Effector memory CD4-positive, alpha-beta T cell (primary cell): ENCODE measurements at places on chromosomes 16 and 17.
A peak's percentile ranks its signal among the peaks of the same experiment; 100 is the strongest.

DNA sequence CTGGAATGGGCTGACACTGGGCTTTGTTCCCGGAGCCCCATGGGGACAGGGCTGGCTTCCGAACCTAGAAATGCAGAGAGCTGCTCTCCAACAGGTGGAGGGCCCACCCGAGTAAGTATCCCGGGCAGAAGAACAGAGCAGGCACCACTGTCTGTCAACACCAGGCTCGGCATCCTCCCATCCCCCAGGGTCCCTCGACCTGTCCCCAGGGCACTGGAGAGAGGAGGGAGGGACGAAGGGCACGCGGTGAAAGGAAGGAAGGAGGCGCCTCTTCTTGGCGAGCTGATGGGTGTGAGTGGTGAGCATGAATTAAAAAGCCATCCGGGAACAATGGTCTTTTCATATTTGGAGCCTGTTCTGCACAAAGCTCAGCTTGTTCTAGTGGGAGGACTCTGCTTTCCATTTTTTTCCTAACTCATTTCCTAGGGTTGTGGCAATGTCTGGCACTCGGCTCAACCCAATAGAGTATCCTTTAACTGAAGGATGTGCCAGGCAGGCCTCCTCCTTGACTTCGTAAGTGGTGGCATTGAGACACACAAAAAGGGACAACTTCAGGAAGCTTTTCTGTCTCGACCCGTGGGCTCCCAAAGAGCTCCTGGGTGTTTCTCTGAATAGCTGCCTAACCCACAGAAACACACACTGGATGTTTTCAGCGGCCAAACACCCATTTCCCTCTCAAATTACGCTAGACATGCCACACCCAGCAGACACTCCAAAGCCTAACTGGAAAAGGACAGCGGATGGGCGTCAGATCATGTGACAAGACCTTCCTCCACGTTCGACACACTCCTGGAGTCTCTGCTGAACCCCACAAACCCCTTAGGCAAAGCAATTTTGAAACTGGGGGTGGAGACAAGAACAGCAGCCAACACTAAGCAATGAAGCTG lies 47.7 kb downstream of the ZFHX3 start:
- no peak for DNase-seq

- no peak for DNase-seq
Measured at GRCh38 chr17:21370430-21370829, 5.7 kb upstream of the KCNJ12 start.

DNA sequence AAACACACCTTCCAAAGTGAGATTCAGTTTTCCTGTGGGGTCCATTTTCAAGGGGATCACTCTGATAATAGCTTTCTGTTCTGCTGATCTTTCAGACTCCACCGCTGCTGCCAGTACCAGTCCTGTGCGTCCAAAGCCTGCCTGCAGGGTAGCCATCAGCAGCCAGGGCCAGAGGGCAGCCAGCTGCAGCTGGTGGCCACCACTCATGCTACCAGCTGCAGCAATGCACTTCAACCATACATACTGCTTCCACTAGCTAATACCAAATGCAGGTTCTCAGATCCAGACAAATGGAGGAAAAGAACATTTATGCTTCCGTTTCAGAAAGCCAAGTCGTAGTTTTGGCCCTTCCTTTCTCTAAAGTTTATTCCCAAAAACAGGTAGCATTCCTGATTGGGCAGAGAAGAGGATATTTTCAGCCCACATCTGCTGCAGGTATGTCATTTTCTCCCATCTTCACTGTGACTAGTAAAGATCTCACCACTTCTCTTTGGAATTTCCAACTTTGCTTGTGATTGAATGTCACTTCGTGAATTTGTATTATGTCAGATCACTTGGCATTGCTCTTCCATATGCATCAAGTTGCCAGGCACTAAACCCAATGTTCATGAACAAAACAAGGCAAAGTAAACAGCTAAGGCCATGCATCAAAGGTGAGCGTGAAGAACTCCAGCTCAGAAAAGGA lies 1.8 kb downstream of the RNF43 start:
- no peak for DNase-seq

GRCh38 chr16:19284207-19284606 lies 1.3 kb upstream of the CLEC19A start:
- no peak for DNase-seq

DNA sequence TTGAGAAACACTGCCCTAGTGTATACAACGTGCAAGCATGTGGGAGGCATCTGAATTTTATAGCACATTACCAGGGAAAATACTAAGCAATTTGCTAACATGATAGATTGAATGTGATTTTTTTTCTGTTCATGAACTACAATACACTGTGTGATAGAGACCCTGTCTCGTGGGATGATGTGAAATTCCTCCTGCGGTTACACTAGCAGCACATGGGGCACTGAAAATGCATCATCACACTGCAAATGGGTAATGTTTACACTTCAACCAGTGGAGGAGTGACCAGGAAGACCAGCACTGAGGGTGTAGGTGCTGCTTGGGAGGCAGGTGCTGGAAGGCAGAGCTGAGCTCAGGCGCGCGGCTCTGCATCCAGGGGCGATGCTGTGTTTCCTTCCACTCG lies 28.8 kb downstream of the ORC6 start:
- no peak for DNase-seq

DNA sequence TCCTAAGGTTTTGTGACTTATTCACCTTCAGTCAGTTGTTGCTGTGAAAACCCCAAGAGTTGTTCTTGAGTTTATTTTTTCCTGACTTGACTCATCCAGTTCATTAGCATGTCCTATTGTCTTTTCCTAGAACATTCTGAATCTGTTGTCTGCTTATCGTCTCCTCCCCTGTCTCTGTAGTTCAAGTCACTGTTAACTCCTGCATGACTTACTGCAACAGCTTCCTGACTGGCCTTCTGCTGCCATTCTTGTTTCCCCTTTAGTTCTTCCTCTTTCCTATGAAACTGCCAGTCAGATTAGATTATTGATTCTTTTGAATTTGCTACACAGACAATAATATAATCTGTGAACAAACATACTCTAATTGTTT lies 161.5 kb downstream of the FTO start:
- no peak for DNase-seq

GRCh38 chr17:48070195-48070594 lies 22.0 kb downstream of the NFE2L1 start:
- DNase-seq = no peak

DNA sequence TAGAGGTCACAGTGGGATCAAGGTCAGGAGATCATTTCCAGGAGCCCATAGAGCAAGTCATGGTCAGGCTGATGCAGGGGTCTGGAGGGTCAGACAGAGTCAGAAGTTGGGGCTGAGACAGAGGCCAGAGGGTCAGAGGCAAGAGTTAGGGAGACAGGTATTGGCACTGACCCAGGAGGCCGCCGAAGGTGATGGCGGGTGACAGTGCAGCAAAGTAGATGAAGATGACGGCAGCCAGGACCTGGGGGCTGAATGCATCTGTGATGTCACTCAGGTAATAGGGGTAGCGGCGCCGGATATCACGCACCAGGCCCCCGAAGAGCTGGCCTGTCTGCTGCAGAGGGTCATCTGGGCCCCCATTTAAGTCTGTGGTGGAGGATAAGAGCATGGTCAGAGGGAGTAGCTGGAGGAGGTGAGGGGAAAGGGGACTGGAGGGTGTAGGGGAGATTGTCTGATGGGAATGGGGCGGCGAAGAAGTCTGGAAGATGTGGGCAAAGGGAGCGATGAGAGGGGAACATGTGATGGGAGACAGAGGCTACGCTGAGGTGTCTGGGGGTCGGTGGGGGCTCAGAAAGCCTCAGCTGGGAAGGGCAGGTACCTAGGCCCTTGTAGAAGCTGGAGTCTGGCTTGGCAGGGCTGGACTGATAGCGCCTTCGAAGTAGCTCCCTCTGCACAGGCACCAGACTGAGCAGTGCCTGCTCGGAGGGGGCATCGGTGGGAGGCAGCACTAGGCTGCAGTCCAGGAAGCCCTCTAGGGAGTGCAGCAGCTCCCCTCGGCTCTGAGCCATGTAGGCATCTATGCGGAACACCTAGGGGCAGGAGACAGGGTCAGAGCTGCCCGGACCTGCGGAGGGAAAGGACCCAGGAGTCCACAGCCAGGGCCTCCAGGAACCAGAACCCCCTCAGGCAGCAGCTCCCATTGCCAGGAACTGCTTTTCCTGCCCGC lies 9.8 kb downstream of the SLC4A1 start:
- no peak for DNase-seq

GRCh38 chr17:2023256-2023655 lies 1.9 kb downstream of the RTN4RL1 start:
- DNase-seq = no peak

- no peak for DNase-seq
Measured at GRCh38 chr17:29291163-29291752, 2.7 kb downstream of the NUFIP2 start.

DNA sequence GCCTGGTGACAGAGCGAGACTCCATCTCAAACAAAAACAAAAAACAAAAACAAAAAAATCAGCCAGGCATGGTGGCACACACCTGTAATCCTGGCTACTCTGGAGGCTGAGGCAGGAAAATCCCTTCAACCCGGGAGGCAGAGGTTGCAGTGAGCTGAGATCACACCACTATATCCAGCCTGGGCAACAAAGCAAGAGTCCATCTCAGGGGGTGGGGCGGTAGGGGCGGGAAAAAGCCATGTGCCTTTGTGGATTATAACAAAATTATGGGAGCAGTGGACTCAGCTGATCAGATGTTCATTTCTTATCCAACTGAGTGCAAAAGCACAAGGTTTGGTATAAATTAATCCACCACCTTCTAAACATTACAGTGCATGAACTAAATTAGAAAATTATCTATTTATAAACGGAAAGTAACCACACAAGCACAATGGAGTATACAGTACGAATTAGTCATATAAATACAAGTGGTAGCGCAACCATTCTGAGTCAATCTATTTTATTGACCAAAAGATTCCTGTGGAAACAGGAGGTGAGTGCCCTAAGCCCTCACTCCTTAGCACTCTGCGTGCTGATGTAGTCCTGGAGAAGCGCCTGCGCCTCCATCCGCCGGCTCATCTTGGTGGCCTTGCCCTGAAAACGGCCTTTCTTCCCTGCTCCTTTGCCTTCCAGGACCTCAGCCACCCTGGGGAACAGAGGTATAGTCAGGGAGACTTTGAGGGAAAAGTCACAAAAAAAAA lies 14.0 kb downstream of the AARSD1 start:
- no peak for DNase-seq

GRCh38 chr16:81350306-81350615 lies 35.5 kb downstream of the GAN start:
- no peak for DNase-seq

DNA sequence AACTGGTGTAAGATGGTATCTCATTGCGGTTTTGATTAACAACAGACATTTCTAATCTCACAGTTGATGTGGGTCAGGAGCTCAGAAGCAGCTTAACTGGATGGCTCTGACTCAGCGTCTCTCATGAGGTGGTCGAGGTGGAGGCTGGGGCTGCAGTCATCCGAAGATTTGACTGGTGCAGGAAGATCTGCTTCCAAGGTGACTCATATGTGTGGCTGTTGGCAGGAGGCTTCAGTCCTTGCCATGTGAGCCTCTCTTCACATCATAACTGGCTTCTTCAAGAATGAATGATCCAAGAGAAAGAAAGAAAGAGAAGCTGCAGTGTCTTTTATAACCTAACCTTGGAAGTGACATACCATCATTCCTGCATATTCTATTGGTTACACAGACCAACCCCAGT lies 376.1 kb downstream of the SEC14L1 start:
- DNase-seq = no peak

GRCh38 chr17:73646409-73647300 lies 2.4 kb upstream of the SDK2 start:
- no peak for DNase-seq

DNA sequence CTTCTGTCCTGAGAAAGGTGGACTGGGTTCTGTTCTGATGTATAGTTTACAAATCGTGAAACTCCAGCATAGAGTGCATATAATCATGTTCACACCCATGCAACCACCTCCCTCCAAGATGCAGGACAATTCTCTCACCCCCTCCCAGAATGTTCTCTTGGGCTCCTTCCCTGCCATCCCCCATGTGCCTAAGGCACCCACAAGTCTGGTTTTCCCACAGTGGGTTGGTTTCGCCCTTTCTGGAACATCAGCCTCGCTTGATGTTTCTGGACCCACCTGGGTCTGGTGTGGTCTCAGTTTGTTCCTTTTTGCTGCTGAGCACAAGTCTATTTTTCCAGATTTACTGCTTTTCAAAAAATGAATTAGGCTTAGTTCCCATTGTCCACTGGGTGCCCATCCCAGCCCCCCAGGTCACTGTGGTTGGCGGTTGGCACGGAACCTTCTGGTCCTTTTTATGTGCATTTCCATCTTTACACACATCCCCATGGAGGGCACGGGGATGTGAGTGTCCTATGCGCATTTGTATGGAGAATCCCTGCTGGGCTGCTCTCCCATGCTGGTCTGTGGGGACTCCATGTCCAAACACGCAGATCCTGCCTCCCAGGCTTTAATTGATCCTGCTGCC lies 19.0 kb downstream of the MAP2K3 start:
- DNase-seq = no peak

DNA sequence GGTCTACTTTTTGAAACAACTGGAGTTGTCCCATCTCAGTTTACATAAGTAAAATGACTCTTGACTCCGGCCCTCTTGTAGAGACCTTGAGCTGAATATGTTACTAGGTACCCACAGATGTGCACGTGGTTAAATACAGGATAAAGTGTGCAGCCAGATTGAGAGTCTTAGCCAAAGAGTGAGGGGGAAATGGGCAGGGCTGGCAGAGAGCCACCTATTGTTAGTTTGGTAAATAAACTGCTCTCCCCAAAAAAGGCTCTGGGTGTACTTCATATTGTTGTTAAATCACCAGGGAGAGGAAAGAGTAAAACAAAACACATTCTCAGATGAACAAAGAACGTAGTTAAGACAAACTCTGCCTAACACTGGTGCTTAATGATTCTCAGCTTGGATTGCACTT lies 20.3 kb downstream of the G6PC1 start:
- DNase-seq = no peak

DNA sequence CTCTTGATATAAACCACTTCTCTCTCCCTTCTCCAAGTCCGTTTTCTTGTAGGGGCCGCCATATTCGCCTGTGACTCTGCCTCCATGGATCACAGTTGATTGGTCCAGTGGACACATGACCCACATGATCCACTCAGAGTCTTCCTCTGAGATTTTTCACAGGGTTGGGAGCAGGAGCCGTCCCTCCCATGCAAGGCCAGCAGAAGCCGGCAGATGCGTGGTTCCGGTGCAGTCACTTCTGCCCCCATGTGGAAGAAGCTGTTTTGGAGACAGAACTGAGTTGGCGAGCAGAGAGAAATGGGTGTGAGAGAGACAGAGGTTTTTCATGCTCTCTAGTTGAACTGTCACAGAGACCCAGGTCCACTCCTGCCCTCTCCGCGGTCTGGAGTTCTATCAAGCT lies 83.3 kb downstream of the C16orf95 start:
- DNase-seq = no peak

GRCh38 chr17:35255316-35255715 lies 12.4 kb downstream of the SLFN5 start:
- no peak for DNase-seq

GRCh38 chr17:633641-634101 lies 81.0 kb downstream of the VPS53 start:
- DNase-seq = no peak

DNA sequence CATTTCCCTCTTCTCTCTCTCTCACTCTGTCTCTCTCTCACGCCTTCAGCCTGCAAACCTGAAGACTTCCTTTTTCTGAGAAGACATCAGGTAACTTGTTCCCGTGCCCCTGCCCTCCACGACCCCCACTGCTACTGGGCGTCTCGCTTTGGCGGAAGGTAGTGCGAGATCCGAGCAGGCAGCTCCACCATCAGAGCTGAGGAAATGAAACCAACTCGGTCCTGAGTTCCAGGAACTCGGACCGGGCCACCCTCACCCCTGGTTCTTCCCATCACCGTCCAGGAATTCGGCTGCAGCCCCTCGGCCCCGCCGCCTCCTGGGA lies 585 bp downstream of the MLKL start:
- DNase-seq = no peak

- no peak for DNase-seq
Measured at GRCh38 chr17:75365009-75365930, 40.2 kb downstream of the GRB2 start.

- DNase-seq = peak; percentile 38
Measured at GRCh38 chr17:18258356-18259038, at the start of gene FLII. Gene FLII (minus strand): TSS chr17:18258738. CDS start chr17:18258690, 48 bp downstream.
